ENCODE measurements at places on chromosomes 3 and 15.

GRCh38 chr3:26768068-26768651 lies 145.6 kb downstream of the LRRC3B start:
- no peak for DNase-seq

DNA sequence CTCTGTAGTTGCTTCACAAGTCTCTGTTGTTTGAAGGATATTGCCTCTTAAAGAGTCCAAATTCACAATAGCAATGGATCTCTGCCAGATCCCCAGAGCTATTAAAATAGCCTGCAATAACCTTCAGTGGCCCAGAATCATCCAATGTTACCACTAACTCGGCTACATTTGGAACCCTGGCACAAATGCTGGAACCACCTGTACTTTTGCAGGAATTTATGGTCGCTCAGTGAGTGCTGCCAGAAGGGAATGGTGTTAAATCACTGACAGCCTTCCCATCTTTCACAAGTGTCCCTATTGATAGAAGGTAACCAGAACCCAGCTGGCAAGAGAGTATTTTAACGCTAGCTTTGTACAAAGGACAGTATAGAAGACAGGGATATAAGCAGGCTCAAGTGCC lies 298.8 kb upstream of the PLSCR5 start:
- DNase-seq, result no peak

- DNase-seq, result no peak
These were observed 13.8 kb downstream of the TRIM59 start for GRCh38 chr3:160435747-160436146.

DNA sequence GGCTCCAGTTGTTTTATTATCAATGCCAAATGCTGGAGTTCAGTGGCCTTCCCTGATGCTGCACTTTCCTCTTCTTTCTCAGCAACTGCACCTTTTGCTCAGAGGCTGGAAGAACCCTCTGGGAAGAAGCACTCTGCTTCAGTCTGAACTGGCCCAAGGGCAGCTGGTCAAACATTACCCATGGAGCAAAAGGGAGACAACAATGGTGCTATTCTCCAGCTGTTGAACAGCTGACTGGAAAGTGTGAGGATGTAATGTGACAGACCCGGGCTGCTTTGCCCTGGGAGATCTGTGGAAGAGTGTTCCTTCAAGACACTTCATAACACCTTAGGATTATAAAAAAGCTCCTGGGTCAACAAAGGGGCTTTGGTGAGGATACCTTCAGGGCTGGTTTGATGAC lies 84.9 kb downstream of the EPHB1 start:
- no peak for DNase-seq

DNA sequence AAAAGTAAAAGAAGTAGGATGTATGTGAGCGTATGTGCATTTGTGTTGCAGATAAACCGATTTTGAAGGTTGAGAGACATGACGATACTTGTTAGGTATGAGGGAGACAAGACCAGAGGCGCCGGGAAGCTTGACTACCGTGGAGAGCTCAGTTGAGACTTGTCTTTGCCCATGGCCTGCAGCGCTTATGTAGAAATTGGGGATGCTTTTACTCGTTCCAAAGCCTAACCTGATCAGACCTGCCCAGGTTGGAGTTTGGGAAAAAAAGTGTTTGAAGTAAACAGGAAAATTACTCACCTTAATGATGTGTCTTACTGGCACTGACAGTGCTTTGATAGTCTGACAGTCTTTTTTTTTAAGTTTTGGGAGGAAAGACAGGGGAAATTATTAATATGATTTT lies 202.8 kb downstream of the TP63 start:
- no peak for DNase-seq

DNA sequence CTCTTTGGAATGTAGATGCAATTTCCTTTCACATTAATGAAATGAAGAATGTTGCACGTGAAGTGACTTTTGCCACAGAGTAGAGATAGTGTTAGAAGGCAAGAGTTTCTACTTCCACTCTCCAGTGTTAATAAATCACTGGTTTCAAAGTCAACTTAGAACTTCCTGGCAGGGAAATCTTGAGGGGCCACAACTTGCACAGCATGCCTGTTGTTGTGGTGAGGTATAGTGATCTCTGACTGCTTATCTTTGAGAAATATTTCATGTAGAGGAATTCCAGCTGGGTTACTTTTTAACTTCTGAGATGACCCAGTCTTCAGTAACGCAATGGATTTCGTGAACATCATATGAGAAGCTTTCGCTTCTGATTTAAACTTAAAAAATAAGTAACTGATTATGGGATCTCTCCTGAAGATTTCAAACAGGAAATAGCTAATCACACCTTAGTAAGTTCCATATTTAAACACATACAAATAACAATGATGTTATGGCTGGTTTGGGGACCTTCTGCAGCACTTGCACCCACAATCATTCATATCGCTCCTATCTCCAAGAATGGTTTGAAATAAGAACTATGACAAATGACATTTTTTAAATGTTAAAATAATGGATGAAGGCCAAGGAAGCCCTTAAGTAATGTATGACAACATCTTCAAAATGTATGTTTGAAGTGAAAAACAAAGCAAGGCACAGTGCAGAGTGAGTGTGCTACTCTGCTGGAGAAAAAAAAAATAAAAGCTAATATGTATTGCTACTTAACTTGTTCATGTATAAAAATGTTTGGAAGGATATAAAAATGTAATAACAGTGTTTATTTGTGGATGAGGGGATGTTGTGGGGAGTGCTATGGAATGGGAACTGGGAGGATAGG lies 726.5 kb upstream of the NECTIN3 start:
- DNase-seq, result no peak

DNA sequence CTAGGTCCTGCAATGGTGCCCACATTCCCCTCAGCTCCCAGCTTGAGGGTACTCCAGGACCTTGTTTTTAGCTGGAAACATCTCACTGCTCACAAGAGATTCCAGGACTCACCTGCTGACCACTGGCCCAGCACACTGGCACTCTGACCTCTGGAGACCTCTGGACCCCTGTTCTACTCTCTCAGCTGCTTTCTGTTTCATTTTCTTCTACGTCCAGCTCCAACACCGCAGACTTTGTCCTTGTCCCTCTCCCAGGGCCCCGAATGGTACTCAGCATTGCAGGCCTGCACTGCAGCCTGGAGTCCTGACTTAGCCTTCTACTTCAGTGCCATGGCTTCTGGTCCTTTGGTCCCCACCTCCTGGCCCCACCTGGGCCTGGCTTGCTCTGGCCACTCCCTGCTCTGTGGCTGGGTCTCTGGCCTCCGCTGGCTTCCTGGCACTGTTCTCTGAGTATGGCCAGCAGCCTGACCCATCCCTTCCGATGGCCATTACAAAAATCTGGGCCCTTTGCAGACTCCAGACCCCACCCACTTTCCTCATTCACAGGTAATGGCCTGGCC lies 27.9 kb downstream of the KY start:
- no peak for DNase-seq

DNA sequence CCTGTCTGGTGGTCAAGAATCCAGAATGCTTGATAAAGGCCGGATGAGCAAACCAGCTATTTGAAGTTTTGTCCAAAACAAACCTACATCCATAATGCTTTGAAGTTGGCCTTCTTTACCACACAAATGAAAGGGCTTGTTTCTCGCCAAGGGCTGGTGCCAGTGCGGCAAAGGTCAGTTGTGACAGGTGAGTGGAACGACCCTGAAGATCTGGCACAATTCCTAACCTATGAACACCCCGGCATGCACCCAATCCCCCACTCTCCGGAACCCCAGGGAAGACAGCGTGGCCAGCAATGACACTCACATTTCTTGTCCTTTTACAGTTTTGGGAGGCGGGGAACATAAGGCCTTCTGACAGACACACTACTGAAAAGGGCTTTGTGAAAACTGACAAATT lies 90.6 kb downstream of the ATP10A start:
- no peak for DNase-seq

DNA sequence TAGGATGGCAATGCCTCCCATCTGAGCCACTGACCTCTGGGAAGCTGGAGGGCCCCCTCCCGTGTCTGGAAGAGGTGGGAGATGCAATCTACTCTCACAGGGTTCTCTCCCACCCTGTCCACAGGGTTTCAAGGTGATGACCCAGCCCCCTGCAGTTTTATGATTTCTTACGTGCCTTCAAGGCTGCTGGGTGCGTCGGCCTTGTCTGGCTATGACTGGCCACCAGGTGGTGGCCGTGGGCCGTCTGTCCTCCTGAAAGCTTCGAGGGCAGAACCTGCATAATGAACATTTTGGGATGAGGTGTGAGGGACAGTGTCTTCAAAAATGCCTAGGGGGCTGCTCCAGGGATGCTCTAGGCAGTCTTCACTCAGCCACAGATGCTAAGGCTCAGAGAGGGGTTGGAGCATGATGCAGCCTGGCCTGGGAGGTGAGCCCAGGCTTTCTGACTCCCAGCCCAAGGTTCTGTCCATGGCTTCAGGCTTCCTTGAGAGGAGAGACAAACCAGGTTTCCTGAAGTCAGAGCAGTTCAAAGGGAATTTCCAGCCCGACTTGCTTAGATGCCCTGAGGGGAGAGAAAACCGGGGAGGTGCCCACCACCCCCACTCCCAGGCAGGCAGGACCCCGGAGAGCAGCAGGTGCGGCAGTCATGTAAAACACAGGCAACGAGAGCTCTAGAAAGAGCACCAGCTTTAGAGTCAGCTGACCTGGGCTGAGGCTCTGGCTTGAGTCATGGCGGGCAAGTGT lies 18.7 kb downstream of the ISG20 start:
- no peak for DNase-seq

DNA sequence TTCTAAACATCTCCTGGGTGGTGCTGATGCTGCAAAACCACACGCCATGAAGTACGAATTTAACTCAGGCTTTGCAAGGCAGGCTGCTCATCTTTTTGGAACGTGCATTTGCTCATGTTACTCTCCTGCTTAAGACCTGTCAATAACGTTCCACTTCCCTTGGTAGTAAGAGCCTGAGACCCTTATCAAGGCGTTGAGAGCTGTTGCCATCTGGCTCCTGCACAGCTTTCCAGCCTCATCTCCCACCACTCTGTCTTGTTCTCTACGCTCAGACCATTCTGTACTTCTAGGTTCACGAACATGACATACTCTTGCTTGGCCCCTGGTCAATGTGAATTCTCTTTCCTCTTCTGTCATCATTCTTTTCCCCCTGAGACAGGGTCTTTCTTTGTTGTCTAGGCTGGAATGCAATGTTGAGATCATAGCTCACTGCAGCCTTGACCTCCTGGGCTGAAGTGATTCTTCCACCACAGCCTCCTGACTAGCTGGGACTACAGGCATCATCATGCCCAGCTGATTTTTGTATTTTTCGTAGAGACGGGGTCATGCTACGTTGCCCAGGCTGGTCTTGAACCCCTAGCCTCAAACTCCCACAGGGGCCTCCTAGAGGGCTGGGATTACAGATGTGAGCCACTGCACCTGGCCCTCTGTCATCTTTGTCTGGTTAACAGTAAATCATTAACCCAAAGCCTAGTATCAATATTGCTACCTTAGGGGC lies 202.8 kb downstream of the CADPS start:
- DNase-seq, result no peak

DNA sequence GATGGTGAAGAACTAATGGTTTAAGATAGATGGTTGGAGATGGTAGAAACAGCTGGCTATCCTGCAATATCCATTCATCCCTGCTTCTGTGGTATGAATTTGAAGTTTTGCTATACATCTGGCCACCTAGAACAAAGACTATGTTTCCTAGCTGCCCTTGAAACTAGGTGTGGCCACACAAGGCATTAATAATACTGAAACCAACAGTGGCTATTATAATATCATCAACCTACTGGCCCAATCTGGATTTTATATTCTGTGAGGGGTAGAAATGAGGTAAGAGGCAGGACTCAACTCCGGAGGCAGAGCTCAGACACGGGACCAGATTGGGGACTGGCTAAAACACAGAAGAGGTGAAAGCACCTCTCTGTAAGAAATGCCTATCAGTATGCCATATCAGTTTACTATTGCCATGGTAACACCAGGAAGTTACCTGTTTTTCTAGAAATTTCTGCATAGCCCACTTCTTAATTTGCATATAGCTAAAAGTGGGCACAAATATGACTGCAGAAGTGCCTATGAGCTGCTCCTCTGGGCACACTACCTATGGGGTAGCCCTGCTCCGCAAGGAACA lies 8.4 kb downstream of the IFT80 start:
- DNase-seq, result no peak

GRCh38 chr3:38595393-38595792 lies 54.1 kb downstream of the SCN5A start:
- DNase-seq, result no peak

DNA sequence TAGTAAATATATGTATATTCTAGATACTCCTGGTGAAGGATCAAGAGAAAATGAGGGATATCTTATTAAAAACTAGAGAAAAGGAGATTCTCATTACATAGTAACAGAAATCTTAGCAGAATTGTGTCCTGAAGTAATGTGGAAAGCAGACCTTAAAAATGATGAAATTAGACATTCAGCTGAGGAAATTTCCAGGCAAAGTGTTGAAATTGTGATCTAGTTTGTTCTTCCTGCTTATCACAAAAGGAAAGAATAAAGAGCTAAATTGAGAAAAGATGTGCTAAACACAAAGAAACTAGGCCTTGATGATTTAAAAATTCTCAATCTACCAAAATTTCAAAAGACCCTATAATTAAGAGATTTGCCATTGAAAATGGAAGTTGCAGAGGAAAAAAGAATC lies 362.6 kb upstream of the PLSCR5 start:
- no peak for DNase-seq

- DNase-seq, result no peak
These were observed 72.7 kb upstream of the SLC4A7 start for GRCh38 chr3:27556887-27557286.

Data from stimulated activated CD4-positive, alpha-beta T cell treated with anti-CD3 and anti-CD28 coated beads, Interleukin-15, amount 100 ng/mL, for 48 hours (primary cell).